DMS153 (cell line): ENCODE measurements at places on chromosomes 12 and 14.

DNA sequence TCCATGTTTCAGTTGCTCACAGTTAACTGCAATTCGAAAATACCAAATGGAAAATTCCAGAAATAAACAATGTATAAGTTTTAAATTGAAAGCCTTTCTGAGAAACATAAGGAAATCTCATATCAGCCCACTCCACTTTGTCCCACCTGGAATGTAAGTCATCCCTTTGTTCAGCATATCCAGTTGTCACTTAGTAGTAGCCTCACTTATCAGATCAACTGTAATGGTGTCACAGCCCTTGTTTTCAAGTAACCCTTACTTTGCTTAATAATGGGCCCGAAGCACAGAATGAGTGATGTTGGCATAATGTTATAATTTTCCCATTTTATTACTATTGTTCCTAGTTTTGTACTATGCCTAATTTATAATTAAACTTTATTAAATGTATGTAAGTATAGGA, 646.8 kb downstream of the C12orf50 start:
- no peak for DNase-seq

GRCh38 chr12:78241446-78241845, 410.8 kb downstream of the NAV3 start:
- DNase-seq: peak; percentile 87

- no peak for DNase-seq
Measured at GRCh38 chr12:28191051-28192048, 1.1 kb downstream of the CCDC91 start.

- no peak for DNase-seq
Measured at GRCh38 chr12:96063046-96063445, 27.7 kb upstream of the LTA4H start.

DNA sequence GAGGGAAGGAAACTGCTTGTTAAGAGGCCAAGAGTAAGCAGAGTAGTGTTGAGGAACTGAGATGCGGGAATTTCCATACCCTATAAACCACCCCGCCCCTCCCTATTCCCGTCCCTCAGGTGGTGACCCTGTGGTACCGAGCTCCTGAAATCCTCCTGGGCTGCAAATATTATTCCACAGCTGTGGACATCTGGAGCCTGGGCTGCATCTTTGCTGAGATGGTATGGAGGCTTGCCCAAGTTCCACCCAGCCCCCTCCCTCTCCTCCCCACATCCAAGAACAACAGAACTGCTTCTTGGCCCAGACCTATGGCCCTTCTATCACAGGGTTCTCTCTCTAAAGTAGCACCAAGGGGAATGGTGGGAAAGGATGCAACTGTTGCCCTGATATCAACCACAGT, 2.7 kb downstream of the CDK2 start:
- DNase-seq: no peak

DNA sequence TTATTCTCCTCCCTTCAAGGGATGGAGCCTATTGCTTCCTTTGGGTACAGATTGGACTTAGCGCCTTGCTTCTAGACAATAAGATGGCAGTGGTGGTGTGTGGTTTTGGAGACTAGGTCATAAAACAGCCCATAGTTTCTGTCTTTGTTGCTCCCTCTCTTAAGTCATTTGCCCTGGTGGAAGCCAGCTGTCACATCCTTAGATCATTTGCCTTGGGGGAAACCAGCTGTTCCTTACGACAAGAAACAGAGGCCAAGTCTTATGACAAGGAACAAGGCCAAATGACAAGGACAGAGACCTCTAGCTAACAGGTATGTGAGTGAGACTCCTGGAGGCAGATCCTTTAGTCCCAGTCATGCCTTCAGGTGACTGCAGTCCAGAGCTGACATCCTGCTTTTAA, 9.2 kb upstream of the PALS1 start:
- DNase-seq: no peak

- no peak for DNase-seq
Measured at GRCh38 chr14:92651106-92651757, 97.2 kb downstream of the LGMN start.

DNA sequence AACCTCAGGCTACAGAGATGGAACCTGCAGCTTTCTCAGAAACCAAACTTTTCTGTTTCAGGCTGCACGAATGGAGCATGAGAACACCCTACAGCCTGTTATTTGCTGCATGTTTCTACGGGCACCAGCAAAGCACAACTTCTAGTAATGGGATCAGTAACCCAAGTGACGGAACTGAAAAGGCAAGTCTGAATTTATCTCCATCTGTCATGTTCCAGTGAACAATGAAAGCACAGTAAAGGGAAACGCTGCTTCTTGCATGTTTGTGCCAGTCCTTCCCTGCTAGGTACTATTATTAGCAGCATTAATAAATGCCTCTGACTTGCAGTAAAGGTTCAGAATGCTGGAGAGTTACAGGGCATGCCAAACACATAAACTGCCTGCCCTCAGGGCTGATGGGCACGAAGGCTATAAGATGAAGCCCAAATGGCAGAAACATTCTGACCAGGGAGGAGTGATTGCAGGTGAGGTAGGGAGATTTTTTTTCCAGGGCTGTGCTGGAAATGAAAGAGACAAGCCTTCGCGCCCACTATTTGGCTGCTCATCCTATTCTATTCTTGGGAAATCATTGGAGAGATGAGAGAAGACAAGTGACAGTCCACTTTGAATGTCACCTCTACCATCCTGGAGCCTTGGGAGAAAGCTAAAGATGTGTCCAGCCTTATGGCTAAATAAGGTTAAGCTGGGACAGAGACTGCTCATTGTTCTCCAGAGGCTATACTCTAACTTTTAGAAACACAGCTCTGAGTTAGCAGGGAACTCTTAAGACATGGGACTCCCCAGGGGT, 100.4 kb upstream of the PLXNC1 start:
- no peak for DNase-seq

DNA sequence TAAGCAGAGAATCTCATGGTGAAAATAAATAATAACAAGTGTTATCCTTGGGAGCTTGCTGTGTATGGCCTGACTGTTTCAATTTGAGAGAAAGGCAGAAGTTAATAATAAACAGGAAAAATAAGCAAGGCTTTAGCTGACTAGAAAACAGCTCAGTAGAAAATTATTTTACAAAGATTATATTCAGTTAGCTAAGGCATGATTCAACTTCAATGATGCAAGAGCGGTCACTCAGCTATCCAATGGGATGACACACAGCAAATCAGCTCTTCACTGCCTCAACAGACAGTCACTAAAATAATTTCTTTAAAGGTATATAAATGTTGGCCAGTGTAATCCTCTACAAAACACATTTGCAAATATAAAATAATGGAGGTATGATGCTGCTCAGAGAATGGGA, 18.6 kb downstream of the GSTZ1 start:
- no peak for DNase-seq

DNA sequence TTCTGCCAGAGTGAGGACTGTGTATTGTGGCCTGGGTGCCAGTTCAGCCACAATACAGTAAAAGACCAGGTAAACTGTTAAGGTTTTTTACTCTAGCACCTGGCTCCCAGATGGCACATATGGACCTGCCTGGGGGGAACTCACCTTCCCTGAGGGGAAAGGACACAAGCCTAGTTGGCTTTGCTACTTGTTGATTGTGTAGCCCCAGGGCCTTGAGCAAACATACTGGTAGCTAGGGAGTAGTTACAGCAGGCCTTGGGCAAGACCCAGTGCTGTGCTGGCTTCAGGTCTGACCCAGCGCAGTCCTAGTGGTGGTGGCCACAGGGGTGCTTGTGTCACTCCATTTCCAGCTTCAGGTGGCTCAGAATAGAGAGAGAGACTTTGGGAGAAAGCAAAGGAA, 216.4 kb downstream of the KLHL28 start:
- no peak for DNase-seq

GRCh38 chr14:35050652-35051051, 4.6 kb downstream of the FAM177A1 start:
- DNase-seq: no peak

GRCh38 chr12:104823985-104824461, 134.1 kb downstream of the SLC41A2 start:
- no peak for DNase-seq

DNA sequence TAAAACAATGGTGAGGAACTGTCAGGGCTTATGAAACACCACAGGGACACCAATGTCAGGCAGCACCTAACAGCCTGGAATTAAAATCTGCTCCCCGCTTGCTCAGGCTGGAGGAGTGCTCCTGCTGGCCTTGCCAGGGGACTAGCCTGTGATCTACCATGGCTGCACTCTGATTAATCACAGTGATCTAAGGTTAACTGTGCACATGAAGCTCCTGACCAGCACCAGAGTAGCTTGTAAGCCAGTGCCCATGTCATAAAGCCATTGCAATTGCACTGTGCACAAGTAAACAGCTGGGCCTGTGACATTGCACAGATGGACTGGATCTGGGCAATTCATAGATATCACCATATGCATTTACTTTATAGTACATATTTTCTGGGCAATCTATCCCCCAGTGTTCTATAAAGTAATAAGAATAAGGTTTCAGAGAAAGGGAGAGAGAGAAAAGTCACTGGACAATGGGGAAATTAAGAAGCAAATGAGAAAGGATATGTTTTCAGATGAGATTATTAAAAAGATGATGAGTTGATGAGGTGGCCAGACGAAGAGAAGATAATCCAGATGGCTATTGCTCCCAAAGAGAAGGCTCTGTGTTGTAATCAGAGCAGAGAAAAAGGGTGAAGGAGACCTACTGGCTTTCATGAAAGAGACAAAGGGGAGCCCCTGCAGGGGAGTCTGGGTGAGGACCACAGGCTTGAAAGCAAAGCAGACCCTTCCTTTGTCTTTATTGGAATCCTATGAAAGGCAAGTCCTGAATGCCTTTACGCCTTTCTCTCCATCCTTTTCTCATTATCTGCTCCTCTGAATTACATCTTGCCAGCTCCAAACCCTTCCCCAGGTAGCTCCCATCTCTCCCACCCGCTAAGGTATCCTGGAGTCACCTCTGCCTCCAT, 145.8 kb downstream of the SLC38A6 start:
- DNase-seq: no peak

- DNase-seq: peak; percentile 68
Measured at GRCh38 chr14:89654998-89655397, 238.0 kb upstream of the FOXN3 start.

DNA sequence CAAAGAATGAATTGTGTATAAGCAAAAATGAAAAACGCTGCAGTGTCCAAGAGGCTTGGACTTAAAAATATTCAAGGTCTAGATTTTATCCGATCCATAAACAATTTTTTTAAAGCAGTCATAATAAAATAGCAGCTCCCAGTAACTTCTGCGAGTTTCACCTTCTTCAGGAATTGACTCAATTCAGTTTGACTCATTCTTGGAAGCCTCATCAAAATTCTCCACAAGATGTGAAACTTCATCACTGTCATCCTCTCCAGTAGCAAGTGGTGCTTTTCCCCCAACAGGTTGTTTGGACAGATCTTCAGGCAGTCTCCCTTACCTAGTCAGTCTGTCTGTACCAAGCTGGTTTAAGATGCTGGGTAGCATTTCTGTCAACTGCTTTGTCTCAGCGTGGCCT, 93.5 kb upstream of the FOXG1 start:
- no peak for DNase-seq

- no peak for DNase-seq
Measured at GRCh38 chr14:90643982-90644670, 172.1 kb downstream of the TTC7B start.

DNA sequence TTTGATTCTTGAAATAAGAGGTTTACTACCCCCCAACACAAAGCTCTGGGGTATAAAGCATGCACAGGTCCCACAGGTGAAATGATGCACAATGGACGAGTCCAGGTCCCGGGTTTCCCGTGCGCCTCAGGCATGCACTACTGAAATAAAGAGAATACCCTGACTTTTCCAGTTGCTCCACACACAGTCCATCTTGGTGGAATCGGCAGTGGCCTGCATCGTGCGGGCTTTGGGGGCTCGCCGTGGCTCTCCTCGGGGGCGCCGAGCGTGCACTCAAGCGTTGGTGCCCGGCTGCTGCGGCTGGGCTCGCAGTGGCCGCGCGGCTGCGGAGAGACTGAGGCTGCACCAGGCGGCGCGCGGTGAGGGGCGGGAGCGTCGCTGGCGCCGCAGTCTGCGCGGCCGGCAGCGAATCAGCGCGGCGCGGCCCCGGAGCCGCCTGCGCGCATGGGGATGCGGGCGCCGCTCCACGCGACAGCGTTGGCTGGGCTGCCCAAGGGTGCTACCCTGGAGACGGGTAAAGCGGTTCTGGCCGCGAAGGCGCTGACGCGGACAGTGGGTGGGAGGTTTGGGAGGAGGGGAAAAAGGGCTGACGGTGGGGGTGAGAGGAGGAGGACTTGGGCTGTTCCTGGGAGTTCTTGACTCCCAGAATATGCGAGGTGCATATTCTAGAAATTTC, 53.8 kb upstream of the CCDC175 start:
- peak; percentile 45 for DNase-seq

- no peak for DNase-seq
Measured at GRCh38 chr14:96243785-96244184, 12.2 kb upstream of the BDKRB1 start.

DNA sequence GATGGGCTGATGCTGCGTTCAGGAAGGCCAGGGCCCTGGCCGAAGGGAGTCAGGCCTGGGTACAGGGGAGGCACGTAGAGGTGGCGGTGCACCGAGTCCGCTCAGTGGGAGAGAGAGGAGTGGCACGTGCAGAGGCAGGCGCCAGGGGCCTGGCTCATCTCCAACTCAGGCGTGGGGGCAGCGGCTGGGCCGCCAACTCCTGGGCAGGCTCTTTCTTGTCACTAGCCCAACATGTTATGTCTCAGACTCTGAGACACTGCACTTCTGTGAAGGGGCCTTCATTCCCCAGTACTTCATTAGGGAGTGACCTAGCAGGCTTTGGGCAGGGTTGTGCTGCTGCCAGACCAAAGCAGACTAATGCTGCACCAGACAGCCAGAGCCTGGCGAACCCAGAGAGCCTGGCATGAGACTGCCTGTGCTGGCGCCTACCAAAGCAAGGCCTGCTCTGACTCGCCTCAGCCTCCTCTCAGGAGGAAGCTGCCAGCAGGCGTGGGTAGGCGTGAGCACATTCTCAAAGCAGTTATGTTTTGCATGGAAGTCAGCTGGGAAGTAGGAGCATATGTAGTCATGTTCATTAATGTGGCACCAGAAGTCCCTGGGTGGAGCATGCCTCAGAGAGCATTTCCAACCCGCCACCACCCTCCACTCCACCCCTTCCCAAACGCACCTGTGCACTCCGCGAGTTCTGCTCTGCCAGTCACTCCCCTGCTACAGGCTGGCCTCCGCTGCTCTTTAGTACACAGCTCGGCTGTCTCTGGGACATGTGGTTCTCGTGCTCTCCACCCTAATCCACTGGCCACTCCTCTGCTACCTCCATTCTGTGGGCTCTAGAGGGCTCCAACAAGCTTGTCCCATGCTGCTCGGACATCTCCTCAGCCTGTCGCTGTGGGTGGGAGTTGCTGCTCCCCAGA, 9.7 kb downstream of the CKB start:
- DNase-seq: peak; percentile 38

DNA sequence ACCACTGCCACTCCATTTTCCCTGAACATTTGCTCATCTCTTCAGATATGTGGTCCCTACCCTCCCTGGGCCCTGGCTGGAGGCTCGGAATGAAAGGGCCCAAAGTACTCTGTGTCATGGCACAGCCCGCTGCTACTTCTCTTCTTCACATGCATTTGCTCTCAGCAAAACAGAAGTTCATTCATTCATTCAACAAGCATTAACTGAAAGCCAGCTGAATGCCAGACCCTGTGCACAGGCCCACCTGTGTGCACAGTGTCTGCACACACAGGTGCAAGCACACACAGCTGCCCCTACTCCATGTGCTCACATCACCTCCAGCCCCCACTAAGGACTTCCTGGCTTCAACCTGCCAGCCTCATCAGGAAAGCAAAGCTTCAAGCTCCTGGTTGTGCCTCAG, 7.8 kb downstream of the WNT1 start:
- DNase-seq: no peak
